ENCODE measurements at places on chromosomes 6 and 20. TPM values are rescaled to one million over a fixed set of nuclear protein-coding genes. Genes with fewer than 3 reads are reported as not detected.

The IL17F gene
- total RNA-seq: not detected

The SHLD1 gene
- total RNA-seq: 6.2 TPM

The BPIFB4 gene
- not detected for total RNA-seq

The ATP5F1E gene
- total RNA-seq: 75.6 TPM

GRCh38 chr6:160108077-160108476 is 13.5 kb upstream of the SLC22A1 start:
- no peak for DNase-seq
- H3K4me3 ChIP-seq: no peak overlapping the region
- H3K27me3 ChIP-seq: no peaks in the 10 kb centered on the region
- peaks cover 45% of the 10 kb centered on the region for H3K36me3 ChIP-seq
- H3K27ac ChIP-seq: peak overlapping the region; percentile 20

DNA sequence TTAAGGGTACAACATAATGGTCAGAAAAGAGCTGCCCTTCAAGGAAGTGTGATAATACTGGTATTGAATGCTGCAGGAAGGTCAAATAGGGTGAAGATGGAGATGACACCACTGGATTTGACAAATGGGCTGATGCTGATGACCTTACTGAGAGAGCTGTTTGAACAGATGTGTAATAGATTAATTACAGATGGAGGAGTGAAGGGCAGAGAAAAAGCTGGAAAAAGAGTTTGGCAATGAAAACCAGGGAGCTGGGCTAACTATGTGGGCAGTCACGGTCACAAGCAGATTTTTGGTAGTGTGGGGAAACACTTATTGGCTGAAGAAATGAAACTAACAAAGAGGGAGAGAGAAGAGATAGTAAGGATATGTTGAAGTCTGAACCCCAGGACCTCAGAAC is 83.6 kb upstream of the ENPP5 start:
- no peaks in the 10 kb centered on the region for H3K36me3 ChIP-seq
- H3K4me1 ChIP-seq: no peaks in the 10 kb centered on the region
- no peak overlapping the region for H3K27ac ChIP-seq
- H3K27me3 ChIP-seq: no peaks in the 10 kb centered on the region

- no peaks in the 10 kb centered on the region for H3K4me1 ChIP-seq
- H3K36me3 ChIP-seq: no peaks in the 10 kb centered on the region
- no peak overlapping the region for H3K4me3 ChIP-seq
- no peak overlapping the region for H3K27ac ChIP-seq
These were observed 63.9 kb downstream of the FHL5 start for GRCh38 chr6:96626759-96627364.

DNA sequence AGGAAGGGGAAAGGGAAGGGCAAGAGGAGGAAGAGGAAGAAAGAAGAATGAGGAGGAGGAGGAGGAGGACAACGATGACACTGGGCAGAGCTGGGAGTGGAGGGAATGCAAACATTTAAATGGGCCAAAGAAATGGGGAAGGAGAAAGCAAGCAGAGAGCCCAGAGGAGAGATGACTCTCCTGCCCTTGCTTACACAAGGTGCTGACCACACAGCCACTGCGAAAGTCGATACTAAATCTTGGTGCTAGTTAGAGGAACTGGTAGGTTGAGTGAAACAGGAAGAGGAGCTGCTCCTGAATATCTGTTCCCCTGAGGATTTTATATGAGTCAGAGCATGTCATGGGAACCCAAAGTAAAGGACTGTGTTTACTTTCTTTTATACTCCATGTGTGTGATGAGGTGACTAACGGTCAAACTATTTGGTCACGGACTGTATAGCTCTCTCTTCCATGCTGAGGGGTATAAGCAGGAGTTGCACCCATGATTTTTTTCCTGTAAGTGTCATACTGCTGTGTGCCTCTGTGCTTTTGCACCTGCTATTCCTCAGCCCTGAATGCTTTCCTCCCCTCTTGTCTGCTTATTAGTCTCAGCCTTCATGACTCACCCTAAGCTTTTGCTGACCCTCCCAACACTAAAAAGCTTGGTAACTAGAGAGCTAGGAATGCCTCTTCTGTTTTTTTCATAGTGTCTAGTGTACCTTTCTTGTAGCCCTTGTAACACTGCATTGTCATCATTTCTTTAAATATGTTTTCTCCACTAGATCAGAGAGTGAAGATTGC is 9.5 kb upstream of the PAQR8 start:
- peak overlapping the region; percentile 54 for H3K4me3 ChIP-seq
- no peak for DNase-seq
- no peaks in the 10 kb centered on the region for H3K36me3 ChIP-seq
- H3K27me3 ChIP-seq: no peaks in the 10 kb centered on the region
- peaks cover 12% of the 10 kb centered on the region for H3K4me1 ChIP-seq

GRCh38 chr6:20409427-20409971 is 7.8 kb downstream of the E2F3 start:
- no peaks in the 10 kb centered on the region for H3K27me3 ChIP-seq
- DNase-seq: no peak
- no peak overlapping the region for H3K4me3 ChIP-seq
- H3K27ac ChIP-seq: no peak overlapping the region

GRCh38 chr6:85283436-85283835 is 166.4 kb upstream of the NT5E start:
- no peaks in the 10 kb centered on the region for H3K4me1 ChIP-seq
- no peak for DNase-seq
- H3K4me3 ChIP-seq: no peak overlapping the region
- H3K27ac ChIP-seq: no peak overlapping the region

DNA sequence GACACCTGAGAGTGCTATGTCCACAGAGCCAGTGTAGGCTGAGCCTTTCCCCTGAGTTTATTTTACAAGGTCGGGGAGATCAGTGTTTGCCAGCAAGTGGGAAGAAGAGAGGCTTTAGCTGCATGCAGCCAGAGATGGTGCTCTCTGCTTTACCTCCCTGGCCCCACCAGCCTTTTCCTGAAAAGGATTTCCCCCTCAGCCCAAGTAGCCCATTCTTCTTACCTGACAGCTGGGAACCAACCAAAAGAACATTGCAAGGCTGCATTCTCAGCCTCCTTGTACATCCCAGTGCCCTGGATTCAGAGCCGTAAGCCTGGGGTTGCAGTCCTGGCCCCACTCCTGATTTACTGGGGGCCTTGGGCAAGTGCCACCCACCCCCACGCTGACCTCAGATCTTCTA is 16.9 kb downstream of the SNPH start:
- no peaks in the 10 kb centered on the region for H3K4me1 ChIP-seq
- H3K27ac ChIP-seq: no peak overlapping the region
- H3K36me3 ChIP-seq: no peaks in the 10 kb centered on the region

- H3K4me3 ChIP-seq: no peak overlapping the region
- no peaks in the 10 kb centered on the region for H3K27me3 ChIP-seq
- no peak overlapping the region for H3K27ac ChIP-seq
- no peaks in the 10 kb centered on the region for H3K4me1 ChIP-seq
- H3K36me3 ChIP-seq: peaks cover 39% of the 10 kb centered on the region
- no peak for DNase-seq
These were observed 42.1 kb downstream of the MAP3K7 start for GRCh38 chr6:90544741-90545140.

Measured in type B pancreatic cell (in vitro differentiated cells).